ENCODE measurements at places on chromosomes 5 and 9.

DNA sequence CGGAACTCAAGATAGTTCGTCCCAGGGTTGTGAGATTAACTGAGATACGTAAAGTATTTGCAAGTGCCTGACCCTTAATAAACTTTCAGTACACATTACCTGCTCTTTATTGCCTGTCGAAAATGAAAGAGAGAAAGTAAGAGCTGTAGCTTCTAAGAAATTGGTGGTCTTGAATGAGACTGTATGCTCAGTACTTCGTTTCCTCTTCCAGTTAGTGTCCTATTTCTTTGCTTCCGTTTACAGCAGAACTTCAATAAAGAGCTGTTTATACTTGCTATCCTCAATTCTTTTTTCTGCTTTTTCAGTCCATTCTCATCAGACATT lies 534 bp downstream of the SRFBP1 start:
- DNase-seq: no peak

DNA sequence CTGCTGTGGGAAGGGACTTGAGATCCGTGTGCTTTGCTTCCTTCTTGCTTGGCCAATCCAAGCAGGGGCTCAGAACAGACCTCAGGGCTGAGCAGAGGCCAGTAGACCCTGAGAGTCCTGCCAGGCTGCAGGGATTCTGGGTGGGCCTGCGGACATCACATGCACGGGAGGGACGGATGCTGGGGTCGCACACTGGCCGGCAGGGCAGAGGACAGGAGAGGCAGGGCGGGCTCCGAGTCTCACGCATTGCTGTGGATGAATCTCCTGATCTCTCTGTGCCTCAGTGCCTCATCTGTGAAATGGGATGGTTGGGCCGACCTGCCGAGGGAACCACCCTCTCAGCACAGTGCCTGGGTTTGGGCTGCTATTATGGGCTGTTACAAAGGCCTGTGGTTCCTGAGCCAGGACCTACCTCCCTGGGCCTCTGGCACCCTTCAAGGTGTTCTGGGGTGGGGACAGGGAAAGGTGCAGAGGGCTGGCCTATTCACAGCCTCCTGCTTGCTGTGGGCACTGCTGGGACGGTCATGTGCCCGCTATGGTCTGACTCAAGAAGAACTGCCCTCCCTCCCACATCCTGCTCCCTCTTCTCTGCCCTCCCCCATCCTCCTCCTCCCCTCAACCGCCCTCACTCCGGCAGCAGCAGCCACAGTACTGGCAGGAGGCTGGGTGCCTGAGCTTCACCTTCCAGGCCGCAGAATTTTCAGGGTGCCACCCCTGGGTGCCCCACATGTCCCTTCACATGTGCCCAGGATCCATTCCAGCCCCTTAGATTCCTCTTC lies 43.3 kb downstream of the NCS1 start:
- DNase-seq: no peak

DNA sequence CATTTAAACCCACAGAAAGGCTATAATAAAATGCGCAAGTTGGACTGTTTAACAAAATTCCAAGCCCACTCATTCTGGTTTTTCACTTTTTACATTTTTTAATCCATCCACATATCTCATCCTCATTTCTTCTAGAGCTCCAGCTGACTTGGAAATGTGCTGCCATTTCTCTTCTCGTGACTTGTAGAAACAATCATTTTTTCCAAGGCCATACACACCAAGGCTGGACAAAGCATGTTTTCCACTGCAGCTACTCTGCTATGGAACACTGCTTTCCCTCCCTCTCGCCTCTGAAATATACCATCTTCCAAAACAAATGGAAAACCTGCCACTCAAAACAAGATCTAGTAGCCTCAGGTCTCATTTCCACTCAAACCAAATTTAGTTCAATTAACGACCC lies 141.1 kb downstream of the ESM1 start:
- no peak for DNase-seq

GRCh38 chr5:140821375-140822280 lies at the start of gene PCDHA5:
PCDHA5 (plus strand) TSS chr5:140821613.
- no peak for DNase-seq

- DNase-seq: no peak
Measured at GRCh38 chr9:77648234-77649108, at the start of gene GNA14. GNA14 (minus strand) TSS chr9:77648322; CDS start chr9:77647793, 529 bp downstream.

DNA sequence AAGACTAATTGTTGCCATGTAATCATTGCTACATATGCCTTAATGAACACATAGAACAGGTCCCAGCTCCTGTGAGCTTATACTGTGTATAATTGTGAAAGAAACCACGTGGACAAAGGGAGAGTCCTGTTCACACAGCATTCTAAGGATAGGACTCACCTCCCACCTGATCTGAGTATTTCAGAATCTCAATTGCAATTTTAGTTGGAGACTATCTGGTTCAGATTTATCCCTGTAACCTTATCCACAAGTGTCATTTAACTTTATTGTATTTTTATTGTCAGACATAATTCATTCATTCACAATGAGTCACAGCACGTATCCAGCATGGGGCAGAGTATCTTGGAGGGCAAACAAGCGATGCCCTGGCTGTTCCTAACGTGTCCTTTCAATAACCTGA lies 448.3 kb downstream of the NTRK2 start:
- DNase-seq: no peak

Measured in NCI-H524 treated with DMSO at 0.1 percent for 48 hours (cell line).